ENCODE measurements at places on chromosomes 12 and 14. TPM values are rescaled to one million over a fixed set of nuclear protein-coding genes. Genes with fewer than 3 reads are reported as not detected.

TAS2R8 gene
- total RNA-seq = not detected

ASB2 gene
- total RNA-seq = 5.2 TPM

ADCY4 gene
- total RNA-seq = 23.5 TPM

PRB3 gene
- total RNA-seq = not detected

GPR162 gene
- total RNA-seq = 1.7 TPM

CLEC6A gene
- total RNA-seq = not detected

TAS2R14 gene
- 1.7 TPM for total RNA-seq

DNA sequence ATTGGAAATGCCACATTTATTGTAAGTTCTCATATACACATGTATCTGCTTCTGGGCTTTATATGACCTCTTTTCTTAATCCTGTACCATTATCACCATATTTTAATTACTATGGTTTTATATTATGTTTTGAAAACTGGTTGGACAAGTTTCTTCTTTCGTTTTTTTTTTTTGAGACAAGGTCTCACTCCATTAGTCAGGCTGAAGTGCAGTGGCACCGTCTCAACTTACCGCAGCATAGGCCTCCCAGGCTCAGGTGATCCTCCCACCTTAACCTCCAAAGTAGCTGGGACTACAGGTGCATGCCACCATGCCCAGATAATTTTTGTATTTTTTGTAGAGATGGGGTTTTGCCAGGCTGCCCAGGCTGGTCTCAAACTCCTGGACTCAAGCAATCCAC, 44.6 kb downstream of the GALNT4 start:
- no peak for DNase-seq

DNA sequence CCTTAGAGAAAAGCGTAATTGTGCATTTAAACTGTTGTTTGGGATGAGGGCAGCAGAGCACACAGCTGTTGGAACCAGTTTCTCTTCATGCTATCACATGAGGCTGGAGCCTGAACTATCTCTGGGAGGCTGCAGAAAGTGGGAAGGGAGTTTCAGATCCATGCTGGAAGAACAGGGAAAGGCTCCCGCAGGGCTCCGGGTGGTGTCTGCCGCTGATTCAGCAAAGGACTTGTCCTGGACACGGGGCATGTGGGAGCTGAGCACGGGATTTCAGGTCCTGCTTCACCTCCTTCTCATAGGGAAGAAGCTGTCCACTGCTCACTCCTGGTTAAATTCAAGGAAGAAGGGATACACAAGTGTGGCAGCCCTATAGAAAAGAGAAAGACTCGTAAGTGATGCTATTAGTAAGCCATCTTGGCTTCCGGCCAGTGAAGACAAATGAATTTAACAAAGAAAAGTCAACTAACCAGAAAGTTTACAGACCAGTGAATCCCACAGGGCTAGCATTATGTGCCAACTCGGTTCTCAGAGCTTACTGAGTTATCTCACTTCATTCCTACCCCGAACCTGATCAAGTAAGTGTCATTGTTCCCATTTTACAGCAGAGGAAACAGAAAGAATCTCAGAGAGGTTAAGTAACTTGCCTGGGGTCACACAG, 6.7 kb upstream of the FZD10 start:
- DNase-seq = no peak

DNA sequence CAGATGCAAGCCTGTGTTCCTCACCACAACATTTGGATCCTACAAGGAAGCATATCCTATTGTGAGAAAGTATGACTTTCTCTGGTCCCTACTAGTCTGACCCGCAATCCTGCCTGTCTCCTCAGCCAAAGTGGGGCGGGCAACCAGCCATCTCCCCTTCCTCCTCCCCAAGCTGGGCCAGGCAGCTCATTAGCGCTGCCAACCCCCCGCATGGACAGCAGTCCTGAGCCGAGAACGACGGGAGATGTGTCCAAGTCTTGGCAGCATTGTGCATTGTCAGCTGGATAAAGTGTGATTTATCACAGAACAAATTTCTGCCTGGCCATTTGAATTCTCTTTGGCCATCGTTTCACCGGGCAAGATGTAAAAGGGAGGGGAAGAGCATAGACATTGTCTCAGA, 139.4 kb downstream of the SLC15A4 start:
- no peak for DNase-seq

DNA sequence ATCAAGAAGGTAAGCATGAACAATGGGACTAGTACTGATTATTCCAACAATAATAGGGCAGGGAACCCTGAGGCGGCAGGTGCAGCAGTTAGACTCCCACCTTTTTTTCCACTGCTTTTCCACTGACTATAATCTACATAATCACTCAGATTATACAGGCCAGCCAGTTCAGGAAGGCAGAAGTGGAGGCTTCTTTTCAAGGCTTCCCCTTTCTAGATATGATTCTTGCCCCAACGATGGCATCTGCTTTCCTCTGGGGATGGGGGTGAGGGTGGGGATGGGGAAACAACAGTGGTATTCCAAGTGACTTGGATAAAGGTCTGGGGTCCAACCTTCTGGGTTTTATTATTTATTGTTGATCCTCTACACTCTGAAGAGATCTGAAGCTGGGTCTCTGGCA, 331 bp downstream of the NCKAP1L start:
- no peak for DNase-seq

DNA sequence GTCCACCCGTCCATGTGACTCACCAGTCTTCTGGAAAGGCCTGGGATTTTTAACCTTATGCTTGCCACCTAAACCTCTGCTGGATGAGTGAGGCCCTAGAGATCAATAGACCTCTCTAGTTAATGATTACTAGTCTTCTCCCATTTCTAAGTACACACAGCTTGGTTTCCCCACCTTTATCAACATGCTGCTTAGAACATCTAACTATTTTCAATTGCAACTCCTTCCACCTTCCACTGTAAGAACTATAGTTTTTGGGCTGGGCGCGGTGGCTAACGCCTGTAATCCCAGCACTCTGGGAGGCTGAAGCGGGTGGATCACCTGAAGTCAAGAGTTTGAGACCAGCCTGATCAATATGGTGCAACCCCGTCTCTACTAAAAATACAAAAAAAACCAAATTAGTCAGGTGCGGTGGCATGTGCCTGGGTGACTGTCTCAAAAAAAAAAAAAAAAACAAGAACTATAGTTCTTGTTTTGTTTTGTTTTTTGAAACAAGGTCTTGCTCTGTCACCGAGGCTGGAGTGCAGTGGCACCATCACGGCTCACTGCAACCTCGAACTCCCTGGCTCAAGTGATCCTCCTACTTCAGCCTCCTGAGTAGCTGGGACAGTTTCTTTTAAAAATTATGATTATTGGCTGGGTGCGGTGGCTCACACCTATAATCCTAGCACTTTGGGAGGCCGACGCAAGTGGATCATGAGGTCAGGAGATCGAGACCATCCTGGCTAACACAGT, 18.7 kb upstream of the MDM2 start:
- no peak for DNase-seq

- DNase-seq = no peak
Measured at GRCh38 chr14:93703941-93704340, 84.3 kb downstream of the PRIMA1 start.

- DNase-seq = no peak
Measured at GRCh38 chr12:123036466-123037285, 56.2 kb downstream of the ARL6IP4 start.

- no peak for DNase-seq
Measured at GRCh38 chr12:16605642-16606116, 283 bp downstream of the LMO3 start.

GRCh38 chr12:122929812-122930211, 33.9 kb upstream of the VPS37B start:
- DNase-seq = no peak

DNA sequence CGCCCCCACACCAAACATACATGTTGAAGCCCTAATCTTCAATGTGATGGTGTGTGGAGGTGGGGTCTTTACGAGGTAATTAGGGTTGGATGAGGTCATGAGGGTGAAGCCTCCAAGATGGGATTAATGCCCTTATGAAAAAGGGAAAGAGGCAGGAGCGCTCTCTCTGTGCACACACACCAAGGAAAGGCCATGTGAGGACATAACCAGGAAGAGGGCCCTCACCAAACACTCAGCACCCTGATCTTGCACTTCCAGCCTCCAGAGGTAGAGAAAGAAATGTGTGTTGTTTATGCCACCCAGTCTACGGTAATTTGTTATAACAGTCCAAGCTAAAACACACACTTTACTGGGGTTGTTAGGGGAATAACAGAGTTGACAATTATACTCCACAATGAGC, 14.6 kb upstream of the PITPNM2 start:
- no peak for DNase-seq

GRCh38 chr14:21307637-21308036, 27.8 kb downstream of the RPGRIP1 start:
- DNase-seq = no peak

DNA sequence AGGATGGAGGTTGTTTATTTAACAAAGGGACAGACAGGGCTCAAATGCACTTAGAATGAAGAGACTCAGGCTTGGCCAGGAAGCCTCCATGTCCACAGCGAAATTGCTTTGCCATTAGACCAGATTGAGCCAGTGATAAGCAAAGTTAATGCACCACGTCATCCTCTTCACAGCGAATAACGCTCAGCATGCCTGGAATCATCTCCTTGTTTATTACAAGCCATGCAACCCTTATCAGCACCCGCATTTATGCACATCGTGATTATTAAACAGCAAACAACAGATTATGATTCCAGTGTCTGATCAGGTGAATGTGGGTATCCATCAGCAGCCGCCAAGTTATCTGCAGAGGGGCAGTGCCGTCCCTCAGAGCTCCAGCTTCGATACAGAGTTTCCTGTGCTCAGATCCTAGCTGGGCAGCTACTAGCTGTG, 175.0 kb upstream of the TMEM132C start:
- no peak for DNase-seq

DNA sequence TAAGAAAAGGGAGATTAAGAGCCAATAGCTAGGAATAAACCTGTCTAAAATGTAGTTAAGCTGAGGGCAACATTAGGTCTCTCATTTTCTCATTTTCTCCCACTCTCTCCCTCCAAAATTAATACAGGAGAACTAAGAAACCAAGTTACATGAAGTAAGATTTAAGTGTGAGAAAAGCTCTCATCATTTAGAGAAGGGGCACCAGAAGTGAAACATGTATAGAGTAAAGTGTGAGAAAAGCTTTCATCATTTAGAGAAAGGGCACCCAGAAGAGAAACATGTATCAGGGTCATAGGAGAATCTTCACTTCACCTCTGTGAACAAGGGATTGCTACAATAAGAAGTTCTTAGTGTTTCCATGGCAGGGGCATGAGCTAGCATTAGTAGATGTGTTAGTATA, 132.4 kb upstream of the CNTN1 start:
- no peak for DNase-seq

- DNase-seq = no peak
Measured at GRCh38 chr14:91029456-91030217, 30.8 kb downstream of the RPS6KA5 start.

- DNase-seq = no peak
Measured at GRCh38 chr14:76862546-76863282, 36.5 kb downstream of the LRRC74A start.

DNA sequence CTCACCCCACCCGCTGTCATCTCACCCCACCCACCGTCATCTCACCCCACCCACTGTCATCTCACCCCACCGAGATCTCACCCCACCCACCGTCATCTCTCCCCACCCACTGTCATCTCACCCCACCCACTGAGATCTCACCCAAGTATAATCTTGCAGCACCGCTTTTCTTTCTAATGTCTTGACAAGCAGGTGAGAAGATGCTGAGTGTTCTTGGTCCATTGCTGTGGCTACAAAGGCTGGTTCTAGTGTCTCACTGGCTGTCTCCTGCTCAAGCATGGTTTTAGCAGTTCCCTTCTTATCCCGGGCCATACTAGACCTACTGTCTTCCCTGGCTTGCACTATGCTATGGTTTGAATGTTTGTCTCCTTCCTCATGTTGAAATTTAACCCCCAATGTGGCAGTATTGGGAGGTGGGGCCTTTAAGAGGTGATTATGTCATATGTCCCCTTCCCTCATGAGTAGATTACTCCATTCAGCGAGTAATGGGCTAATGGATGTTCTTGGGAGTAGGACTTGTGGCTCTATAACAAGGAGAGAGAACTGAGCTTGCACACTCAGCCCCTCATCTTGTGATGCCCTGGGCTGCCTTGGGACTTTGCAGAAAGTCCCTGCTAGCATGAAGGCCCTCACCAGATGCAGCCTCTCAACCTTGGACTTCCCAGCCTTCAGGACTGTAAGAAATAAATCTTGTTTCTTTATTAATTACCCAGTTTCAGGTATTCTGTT, 47.7 kb upstream of the PPP2R5C start:
- DNase-seq = no peak

DNA sequence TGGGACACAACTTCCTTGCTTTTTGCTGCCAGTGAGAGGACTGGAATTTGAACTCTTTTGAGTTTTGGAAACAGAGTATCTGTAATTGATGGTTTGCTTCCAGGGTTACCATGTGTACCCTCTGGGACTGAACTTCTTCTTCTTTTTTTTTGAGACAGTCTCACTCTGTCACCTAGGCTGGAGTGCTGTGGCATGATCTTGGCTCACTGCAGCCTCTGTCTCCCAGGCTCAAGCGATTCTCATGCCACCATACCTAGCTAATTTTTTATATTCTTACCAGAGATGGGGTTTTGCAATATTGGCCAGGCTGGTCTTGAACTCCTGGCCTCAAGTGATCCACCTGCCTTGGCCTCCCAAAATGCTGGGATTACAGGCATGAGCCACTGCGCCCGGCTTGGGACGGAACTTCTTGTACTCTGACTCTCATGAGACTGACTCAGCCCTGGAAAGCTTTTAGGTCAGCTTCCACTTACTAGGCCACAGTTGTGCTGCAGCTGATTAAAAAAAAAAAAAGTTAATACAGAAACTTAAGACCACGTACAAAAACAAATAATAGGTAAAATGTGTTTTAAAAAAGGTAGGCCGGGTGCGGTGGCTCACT, 15.8 kb downstream of the SEL1L start:
- DNase-seq = no peak

GRCh38 chr12:61566183-61566582, 694.0 kb upstream of the USP15 start:
- DNase-seq = no peak

- no peak for DNase-seq
Measured at GRCh38 chr14:38409071-38409705, 153.3 kb upstream of the CLEC14A start.

- no peak for DNase-seq
Measured at GRCh38 chr12:126681676-126682075, 1585.3 kb upstream of the TMEM132C start.

DNA sequence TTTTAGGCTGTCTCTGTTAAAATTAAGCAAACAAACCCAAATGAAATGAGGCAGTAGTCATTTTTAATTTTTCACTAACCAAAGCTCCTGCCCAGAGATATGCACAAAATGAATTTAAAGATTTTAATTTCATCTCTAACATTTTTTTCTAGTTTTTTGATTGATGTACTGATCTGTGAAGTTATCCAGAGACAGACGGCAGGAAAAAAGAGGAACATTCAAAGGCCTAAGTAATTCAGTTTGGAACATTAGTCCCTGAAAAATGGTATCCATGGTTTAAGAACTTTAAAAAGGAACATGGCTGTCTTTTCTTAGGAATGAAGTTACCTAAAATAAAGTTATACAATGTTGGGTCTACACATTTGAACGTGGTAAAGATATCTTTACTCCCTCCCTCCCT, 498.8 kb upstream of the LMO3 start:
- DNase-seq = no peak

All from mucosa of descending colon (tissue), 3 donors.